GM23338 (cell line): ENCODE measurements at places on chromosomes 12 and 14. TPM values are rescaled to one million over a fixed set of nuclear protein-coding genes. Genes with fewer than 3 reads are reported as not detected.

- DNase-seq: no peak
Observed at GRCh38 chr12:1815814-1816729, 4.3 kb upstream of the LRTM2 start.

DNA sequence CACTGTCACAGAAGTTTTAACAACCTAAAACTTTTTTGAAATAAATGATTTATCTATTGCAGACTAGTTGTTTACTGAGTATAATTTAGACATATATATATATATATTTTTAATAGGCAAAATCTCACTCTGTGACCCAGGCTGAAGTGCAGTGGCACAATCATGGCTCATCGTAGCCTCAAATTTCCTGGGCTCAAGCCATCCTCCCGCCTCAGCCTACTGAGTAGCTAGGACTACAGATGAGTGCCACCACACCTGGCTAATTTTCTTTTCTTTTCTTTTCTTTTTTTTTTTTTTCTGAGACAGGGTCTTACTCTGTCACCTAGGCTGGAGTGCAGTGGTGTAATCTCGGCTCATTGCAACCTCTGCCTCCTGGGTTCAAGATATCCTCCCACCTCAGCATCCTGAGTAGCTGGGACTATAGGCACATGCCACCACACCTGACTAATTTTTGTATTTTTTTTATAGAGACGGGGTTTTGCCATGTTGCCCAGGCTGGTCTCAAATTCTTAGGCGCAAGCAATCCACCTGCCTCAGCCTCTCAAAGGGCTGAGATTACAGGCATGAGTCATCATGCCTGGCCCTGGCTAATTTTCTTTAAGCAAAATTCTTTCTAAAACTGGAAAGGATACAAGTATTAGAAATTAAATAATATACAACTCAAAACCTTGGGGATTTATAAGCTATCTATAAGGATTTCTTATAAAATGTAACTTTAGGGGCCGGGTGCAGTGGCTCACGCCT lies 23.1 kb downstream of the EEA1 start:
- DNase-seq: no peak

GRCh38 chr12:32005496-32006125 lies 46.4 kb downstream of the RESF1 start:
- no peak for DNase-seq

DNA sequence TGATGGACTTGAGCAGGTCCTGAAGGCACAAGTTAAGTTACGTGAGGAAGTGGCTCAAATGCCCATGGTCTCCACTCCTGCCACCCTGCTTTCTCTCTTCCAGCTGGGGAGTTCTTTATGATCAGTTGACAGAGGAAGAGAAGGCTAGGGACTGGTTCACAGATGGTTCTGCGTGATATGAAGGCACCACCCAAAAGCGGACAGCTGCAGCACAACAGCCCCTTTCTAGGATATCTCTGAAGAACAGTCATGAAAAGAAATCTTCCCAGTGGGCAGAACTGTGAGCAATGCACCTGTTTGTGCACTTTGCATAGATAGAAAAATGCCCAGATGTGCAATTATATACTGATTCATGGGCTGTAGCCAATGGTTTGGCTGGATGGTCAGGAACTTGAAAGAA lies 162.4 kb upstream of the FSCB start:
- DNase-seq: no peak

DNA sequence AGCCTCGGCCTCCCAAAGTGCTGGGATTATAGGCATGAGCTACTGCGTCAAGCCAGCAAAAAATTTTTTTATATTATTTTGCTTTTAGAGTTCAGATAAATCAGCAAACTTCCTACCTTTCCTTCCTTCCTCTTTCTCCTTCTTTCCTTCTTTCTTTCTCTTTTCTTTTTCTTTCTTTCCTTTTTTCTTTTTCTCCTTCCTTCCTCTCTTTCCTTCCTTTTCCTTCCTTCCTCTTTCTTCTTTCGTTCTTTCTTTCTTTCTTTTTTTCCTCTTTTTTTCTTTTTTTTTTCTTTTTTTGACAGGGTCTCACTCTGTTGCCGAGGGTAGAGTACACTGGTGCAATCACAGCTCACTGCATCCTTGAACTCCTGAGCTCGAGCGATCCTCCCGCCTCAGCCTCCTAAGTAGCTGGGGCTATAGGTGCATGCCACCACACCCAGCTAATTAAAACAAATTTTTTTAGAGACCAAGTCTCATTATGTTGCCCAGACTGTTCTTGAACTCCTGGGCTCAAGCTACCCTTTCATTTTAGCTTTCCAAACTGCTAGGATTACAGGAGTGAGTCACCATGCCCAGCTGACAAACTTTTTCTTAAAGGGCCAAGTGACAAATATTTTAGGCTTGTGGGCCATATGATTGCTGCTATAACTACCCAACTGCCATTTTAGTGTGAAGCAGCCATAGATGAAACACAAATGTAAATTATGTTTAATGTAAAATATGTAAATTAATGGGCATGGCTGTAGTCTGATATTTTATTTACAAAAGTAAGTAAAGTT lies 7.1 kb upstream of the WASHC4 start:
- DNase-seq: no peak

- no peak for DNase-seq
Observed at GRCh38 chr12:1130164-1130563, 139.1 kb downstream of the ERC1 start.

GRCh38 chr12:71138011-71138410 lies 19.8 kb downstream of the TSPAN8 start:
- peak; percentile 16 for DNase-seq

The EGLN3 gene
- 42.9 and 44.4 TPM in 2 replicates for total RNA-seq
